H9 (cell line): ENCODE measurements at places on chromosomes 5 and 9.

- DNase-seq: no peak
Measured at GRCh38 chr9:37032713-37033112, 1.4 kb downstream of the PAX5 start.

GRCh38 chr5:180804129-180804618 is 1.6 kb upstream of the MGAT1 start:
- DNase-seq: no peak

- DNase-seq: no peak
Measured at GRCh38 chr5:76742583-76742982, 26.7 kb downstream of the F2R start.

DNA sequence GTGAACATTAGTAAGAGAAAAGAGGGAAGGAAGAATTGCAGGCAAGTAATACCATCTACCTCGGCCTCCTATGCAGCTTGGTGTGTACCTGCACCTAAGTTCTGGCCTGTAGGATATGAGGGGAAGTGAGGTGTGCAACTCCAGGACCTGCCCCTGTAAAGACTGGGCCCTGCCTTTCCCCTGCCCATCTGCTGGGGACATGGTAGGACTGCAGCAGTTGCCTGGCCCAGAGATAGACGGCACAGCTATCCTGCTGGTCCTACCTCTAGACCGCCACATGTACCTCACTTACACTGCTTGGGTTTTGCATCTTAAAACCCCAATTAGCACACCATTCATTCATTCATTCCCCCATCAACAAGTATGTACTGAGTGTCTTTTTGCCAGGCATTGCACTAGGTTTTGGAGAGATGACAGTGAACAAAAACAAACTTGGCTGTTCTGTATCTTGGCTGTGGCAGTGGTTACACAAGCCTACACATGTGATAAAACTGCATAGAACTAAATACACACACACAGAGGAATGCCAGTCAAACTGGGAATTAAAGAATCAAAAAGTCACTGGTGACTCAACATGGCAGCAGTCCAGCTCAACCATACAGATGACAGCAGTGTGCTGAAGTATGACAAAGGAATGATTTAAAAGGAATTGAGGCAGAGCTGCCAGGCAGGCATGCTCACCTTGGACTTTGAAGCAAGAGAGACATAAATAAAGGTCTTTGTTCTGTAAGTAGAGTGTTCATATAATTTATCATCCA is 23.3 kb upstream of the MGAT1 start:
- no peak for DNase-seq

GRCh38 chr5:125050926-125051325 is 304.5 kb upstream of the ZNF608 start:
- DNase-seq: no peak

DNA sequence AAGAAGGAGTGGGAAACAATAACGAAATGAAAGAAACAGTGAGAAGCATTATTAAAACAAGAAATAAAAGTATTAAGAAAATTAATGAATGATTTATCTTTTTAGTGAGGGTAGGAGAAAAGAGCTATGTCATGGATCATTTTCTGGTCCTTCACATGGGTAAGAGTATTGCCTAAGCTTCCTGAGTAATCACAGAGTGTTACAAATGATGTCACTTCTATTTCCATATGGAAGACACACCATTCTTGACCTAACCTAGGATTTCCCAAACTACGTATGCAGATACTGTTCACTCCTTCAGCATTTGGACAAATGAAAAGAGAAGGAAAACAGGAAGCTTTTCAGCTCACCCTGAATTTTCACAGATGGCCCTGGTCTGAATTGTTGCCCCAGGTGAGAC is 3.3 kb upstream of the TSLP start:
- DNase-seq: no peak

DNA sequence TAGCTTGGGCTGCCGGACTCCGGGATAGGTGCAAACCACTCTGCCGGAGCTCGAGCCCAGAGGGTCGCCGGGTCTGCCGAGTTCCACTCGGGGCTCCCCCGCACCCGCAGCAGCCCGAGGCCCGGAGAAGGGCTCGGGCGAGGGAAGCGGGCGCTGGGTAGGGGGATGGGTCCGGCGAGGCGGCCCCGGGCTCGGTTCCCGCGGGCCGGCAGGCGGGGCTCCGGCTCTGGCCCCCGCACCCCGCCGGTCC is 507 bp downstream of the RICTOR start:
- no peak for DNase-seq

- DNase-seq: no peak
Measured at GRCh38 chr5:95938347-95938746, 23.3 kb downstream of the ELL2 start.

DNA sequence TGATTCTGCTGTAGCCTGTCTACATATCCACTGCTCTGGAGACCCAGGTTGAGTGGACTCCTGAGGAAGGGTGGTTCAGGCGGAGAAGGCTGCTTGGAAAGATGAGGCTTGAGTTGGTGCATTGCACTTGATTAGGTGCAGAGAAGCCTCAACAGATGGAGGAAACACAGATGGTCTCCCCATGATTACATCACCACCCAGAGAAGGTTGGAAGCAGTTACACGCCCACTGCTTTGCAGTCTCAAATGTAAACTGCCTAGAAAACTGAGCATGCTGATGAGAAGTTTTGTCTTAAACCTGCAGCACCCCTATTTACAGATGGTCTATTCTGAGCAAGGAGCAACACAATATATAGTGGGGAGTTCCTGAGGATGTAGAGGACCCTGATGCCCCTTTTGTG is 266.6 kb downstream of the PIK3R1 start:
- no peak for DNase-seq
